Uterus (tissue), 4 donors: ENCODE measurements at places on chromosomes 7 and 10. TPM values are rescaled to one million over a fixed set of nuclear protein-coding genes. Genes with fewer than 3 reads are reported as not detected.

GRCh38 chr7:22675421-22675820, 51.6 kb upstream of the IL6 start:
- no peak for DNase-seq

DNA sequence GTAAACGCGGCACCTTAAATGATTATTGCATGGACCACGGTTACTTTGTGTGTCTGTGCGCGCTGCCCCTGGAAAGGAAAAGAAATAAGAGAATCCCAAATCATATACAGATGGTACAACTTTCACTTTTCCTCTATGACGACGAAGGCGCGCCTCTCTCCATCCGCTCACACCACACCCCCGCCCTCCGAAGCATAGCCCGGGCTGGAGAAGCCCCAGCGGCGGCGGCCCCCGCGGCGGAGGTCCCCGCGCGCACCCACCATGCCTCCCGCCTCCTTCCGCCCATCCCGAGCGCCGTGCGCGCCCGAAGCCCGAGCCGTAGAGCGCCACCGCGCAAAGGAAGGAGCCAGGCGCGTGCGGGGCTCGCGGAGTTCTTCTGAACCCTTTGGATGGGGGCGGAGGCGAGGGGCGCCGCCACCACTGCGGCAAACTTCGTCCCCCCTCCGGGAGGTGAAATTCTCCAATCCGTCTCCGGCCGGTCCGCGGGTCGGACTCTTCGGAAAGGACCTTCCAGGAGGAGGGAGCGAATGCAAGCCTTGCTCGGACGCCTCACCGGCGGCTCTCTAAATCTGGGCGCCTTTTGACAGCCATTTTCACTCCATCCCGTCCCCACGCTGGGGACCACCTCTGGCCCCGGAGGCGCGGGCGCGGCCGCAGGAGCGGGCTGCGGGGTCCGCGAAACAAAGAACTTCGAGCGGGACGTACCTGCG, 588 bp downstream of the GLI3 start:
- peak; percentile 73 for DNase-seq

GRCh38 chr10:16828701-16829175, 11.5 kb upstream of the RSU1 start:
- DNase-seq = peak; percentile 50

- DNase-seq = no peak
Observed at GRCh38 chr10:125264757-125265578, 104.6 kb upstream of the CTBP2 start.

GRCh38 chr7:135799881-135800280, 51.3 kb upstream of the FAM180A start:
- no peak for DNase-seq

GJC3 gene
- not detected for total RNA-seq

GIMAP7 gene
- total RNA-seq = 14.6 TPM

INTS15 gene
- total RNA-seq = 44.1 TPM

FXYD4 gene
- not detected for total RNA-seq
